BJ (cell line): ENCODE measurements at places on chromosomes 1 and 21. TPM values are rescaled to one million over a fixed set of nuclear protein-coding genes. Genes with fewer than 3 reads are reported as not detected.

GRCh38 chr1:159580340-159580739 lies 7.3 kb upstream of the APCS start:
- no peak for DNase-seq

GRCh38 chr1:207815466-207815865 lies 63.6 kb downstream of the CD46 start:
- DNase-seq, result no peak

GRCh38 chr1:34918977-34919561 lies 10.4 kb downstream of the DLGAP3 start:
- DNase-seq, result no peak

DNA sequence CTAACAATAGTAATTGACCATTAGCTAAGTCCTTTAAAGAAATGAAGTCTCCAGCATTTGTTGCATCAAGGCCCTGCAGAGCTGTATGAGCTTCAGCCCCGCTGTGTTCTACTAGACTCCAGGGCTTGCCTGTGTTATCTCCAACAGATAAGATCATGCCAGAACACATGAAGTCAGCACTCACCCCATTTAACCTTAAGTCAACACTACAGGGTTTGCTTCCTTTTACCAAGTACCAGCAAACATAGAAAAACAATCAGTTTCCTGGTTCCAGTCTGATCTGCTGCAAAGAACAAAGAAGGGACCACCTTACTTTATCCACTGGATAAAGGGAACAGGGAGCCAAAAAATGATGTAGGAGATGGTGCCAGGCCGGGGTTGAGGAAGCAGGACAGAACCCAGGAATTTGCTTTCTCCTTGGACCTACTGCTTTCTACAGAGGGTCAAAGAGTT lies 41.3 kb upstream of the ENAH start:
- DNase-seq, result no peak

COL6A2 gene
- polyA plus RNA-seq, result 412 and 665 TPM in 2 replicates
